ENCODE measurements at places on chromosomes 16 and 17. TPM values are rescaled to one million over a fixed set of nuclear protein-coding genes. Genes with fewer than 3 reads are reported as not detected.

- peaks cover 34% of the 10 kb centered on the region for H3K36me3 ChIP-seq
- H3K4me1 ChIP-seq = peaks cover 27% of the 10 kb centered on the region
- no peaks in the 10 kb centered on the region for H3K27me3 ChIP-seq
- DNase-seq = no peak
- H3K27ac ChIP-seq = no peak overlapping the region
- H3K4me3 ChIP-seq = no peak overlapping the region
These were observed 1.7 kb downstream of the NRN1L start for GRCh38 chr16:67886387-67886786.

DNA sequence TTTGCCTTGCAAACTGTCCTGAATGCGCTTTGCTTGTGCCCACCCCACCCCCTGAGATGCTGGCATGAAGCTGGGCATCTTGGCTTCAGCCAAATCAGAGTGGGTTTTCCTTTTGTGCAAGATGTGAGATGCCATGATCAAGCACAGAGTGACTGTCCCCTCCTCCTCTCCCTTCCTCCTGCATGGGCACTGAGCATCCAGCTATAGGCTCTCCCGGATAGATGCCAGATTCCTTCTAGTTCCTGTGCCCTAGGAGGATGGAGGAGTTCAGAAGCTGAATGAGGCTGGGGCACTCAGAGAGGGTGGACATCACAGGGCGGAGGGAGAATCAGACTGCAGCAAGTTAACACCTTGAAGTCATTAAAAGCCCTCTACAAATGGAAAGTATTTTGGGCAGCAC, 384.1 kb upstream of the CCL2 start:
- no peaks in the 10 kb centered on the region for H3K36me3 ChIP-seq
- H3K27me3 ChIP-seq = no peaks in the 10 kb centered on the region
- no peak overlapping the region for H3K27ac ChIP-seq

DNA sequence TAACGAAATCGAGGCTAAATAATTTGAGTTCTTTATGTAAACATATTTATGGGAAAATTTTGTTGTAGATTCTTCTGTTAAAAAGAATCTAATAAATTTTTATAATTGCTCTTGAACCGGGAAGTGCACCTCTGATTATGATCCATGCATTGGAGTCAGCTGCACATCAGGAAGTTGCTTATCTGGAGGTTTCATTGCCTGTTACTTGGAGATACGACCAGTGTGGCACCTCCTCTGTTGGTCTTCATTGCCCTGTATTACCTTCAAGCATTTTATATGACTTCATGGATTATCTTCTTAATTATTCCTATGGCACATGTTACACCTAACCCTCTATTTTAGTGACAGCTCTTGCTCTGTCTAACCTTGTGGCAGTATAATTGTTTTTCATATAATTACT, 312.6 kb upstream of the TBX2 start:
- no peak for DNase-seq
- peaks cover 7% of the 10 kb centered on the region for H3K4me1 ChIP-seq
- no peaks in the 10 kb centered on the region for H3K27me3 ChIP-seq
- H3K27ac ChIP-seq = no peak overlapping the region

DNA sequence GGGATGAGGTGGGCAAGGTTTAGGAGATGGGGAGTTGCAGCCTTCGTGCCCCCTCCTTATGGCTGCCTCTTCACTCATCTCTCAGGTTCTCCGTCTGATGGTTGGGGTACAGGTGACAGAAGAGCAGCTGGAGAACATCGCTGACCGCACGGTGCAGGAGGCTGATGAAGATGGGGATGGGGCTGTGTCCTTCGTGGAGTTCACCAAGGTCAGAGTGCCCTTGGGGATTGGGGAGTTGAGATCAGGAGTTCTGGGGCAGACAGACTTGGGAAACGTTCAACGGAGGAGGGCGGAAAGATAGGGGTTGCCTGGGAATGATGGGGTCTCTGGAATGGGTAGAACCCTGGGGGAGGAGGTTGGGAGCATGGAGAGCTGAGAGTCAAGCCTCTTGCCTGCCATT, 2.3 kb downstream of the CHP2 start:
- DNase-seq = no peak
- no peaks in the 10 kb centered on the region for H3K36me3 ChIP-seq
- H3K27me3 ChIP-seq = peaks cover 26% of the 10 kb centered on the region
- H3K4me1 ChIP-seq = peaks cover 8% of the 10 kb centered on the region
- no peak overlapping the region for H3K27ac ChIP-seq

KRTAP3-1 gene
- not detected for polyA plus RNA-seq

- H3K27ac ChIP-seq = no peak overlapping the region
- H3K4me3 ChIP-seq = no peak overlapping the region
- DNase-seq = no peak
- no peaks in the 10 kb centered on the region for H3K27me3 ChIP-seq
- H3K4me1 ChIP-seq = no peaks in the 10 kb centered on the region
These were observed 37.8 kb downstream of the CYB5D2 start for GRCh38 chr17:4180791-4181190.

NTN1 gene
- polyA plus RNA-seq = 0.84 TPM

C1QBP gene
- 140 TPM for polyA plus RNA-seq

- H3K27ac ChIP-seq = no peak overlapping the region
- H3K4me1 ChIP-seq = no peaks in the 10 kb centered on the region
These were observed 220.2 kb upstream of the TBX2 start for GRCh38 chr17:61179380-61179806.

CCL3 gene
- 3.8 TPM for polyA plus RNA-seq

KRTAP3-2 gene
- polyA plus RNA-seq = not detected

SAMD14 gene
- polyA plus RNA-seq = 11.0 TPM

- H3K4me3 ChIP-seq = no peak overlapping the region
- no peak for DNase-seq
- H3K36me3 ChIP-seq = peaks cover 76% of the 10 kb centered on the region
- no peak overlapping the region for H3K27ac ChIP-seq
These were observed 71.7 kb downstream of the ARHGAP17 start for GRCh38 chr16:24943471-24943870.

TPSD1 gene
- polyA plus RNA-seq = 0.24 TPM

CMIP gene
- polyA plus RNA-seq = 10.9 TPM

GRCh38 chr17:32264823-32265191, 825 bp upstream of the RHBDL3 start:
- H3K4me1 ChIP-seq = peaks cover 7% of the 10 kb centered on the region
- H3K36me3 ChIP-seq = no peaks in the 10 kb centered on the region
- no peak overlapping the region for H3K4me3 ChIP-seq
- no peaks in the 10 kb centered on the region for H3K27me3 ChIP-seq
- DNase-seq = no peak

SRL gene
- 0.46 TPM for polyA plus RNA-seq

GRCh38 chr16:25064937-25065336, 46.6 kb upstream of the LCMT1 start:
- H3K27ac ChIP-seq = peak overlapping the region; percentile 68
- peaks cover 30% of the 10 kb centered on the region for H3K4me1 ChIP-seq
- no peaks in the 10 kb centered on the region for H3K27me3 ChIP-seq
- peak; percentile 76 for DNase-seq
- no peak overlapping the region for H3K4me3 ChIP-seq
- H3K36me3 ChIP-seq = no peaks in the 10 kb centered on the region

GRCh38 chr16:86579268-86580062, 1.1 kb downstream of the FOXL1 start:
- H3K27ac ChIP-seq = peak overlapping the region; percentile 70
- no peaks in the 10 kb centered on the region for H3K4me1 ChIP-seq
- no peak for DNase-seq
- peaks cover 56% of the 10 kb centered on the region for H3K27me3 ChIP-seq
- no peaks in the 10 kb centered on the region for H3K36me3 ChIP-seq

DNA sequence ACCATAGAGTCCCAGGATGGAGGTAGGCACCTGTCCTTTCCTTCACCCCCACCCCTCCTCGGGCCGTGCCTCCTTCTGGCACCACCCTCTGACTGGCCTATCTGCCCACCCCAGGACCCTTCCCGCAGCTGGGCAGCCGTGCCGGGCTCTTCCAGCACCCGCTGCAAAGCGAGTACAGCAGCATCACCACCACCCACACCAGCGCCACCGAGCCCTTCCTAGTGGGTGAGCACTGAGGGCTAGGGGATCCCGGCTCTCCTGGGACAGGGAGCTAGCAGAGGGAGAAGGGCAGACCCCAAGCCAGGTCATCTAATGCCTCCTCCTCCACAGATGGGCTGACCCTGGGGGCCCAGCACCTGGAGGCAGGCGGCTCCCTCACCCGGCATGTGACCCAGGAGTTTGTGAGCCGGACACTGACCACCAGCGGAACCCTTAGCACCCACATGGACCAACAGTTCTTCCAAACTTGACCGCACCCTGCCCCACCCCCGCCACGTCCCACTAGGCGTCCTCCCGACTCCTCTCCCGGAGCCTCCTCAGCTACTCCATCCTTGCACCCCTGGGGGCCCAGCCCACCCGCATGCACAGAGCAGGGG, 7.8 kb downstream of the GALK1 start:
- H3K27me3 ChIP-seq = no peaks in the 10 kb centered on the region
- peaks cover 8% of the 10 kb centered on the region for H3K36me3 ChIP-seq
- H3K4me1 ChIP-seq = peaks cover 10% of the 10 kb centered on the region
- H3K27ac ChIP-seq = no peak overlapping the region

- H3K4me3 ChIP-seq = peak overlapping the region; percentile 40
- no peaks in the 10 kb centered on the region for H3K27me3 ChIP-seq
- H3K27ac ChIP-seq = no peak overlapping the region
These were observed 4.8 kb downstream of the MT1A start for GRCh38 chr16:56643080-56643778.

GRCh38 chr17:74045608-74046280, 157.7 kb upstream of the RPL38 start:
- DNase-seq = no peak
- H3K36me3 ChIP-seq = no peaks in the 10 kb centered on the region
- H3K27ac ChIP-seq = no peak overlapping the region
- H3K4me1 ChIP-seq = no peaks in the 10 kb centered on the region
- H3K4me3 ChIP-seq = no peak overlapping the region

DNA sequence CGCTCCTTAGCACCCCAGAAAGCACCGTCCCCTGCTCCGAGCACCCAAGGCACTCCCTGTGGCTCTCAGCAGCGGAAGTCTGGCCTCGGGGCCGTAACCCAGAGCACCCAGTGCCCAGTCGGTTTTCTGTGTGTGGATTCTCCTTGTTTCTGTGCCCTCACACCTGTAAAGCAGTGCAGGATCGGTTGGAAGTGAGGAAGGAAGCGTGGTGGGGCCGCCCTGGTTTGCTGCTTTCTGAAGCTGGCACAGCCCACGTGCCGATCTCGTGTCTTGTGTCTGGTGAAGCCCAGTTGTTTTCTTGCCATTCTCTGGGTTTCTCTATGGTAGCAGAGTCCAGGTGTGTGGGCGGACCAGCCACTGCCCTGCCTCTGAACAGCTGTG, 3.7 kb downstream of the ACSF3 start:
- peaks cover 17% of the 10 kb centered on the region for H3K36me3 ChIP-seq
- H3K27ac ChIP-seq = no peak overlapping the region
- no peaks in the 10 kb centered on the region for H3K27me3 ChIP-seq
- peaks cover 17% of the 10 kb centered on the region for H3K4me1 ChIP-seq
- no peak overlapping the region for H3K4me3 ChIP-seq

DNA sequence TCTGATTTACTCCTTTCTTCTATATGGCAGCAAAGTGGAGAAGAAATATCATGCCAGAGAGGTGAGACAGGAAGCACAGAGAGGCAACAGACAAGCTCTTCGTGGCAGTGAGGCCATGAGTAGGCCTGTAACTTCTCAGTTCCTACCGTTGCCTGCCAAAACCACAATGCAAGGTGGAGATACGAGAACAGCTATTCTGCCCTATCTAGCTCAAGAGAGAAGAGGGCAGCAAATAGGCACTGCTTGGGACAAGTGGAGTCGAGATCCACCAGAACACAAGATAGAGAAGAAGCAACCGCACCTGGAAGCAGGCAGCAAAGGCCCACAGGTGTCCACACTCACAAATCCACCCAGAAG, 24.8 kb downstream of the RANBP10 start:
- no peaks in the 10 kb centered on the region for H3K27me3 ChIP-seq
- DNase-seq = no peak
- H3K36me3 ChIP-seq = no peaks in the 10 kb centered on the region
- peaks cover 18% of the 10 kb centered on the region for H3K4me1 ChIP-seq
- no peak overlapping the region for H3K4me3 ChIP-seq

KRT15 gene
- polyA plus RNA-seq = not detected

PABPN1L gene
- 1.1 TPM for polyA plus RNA-seq

DNA sequence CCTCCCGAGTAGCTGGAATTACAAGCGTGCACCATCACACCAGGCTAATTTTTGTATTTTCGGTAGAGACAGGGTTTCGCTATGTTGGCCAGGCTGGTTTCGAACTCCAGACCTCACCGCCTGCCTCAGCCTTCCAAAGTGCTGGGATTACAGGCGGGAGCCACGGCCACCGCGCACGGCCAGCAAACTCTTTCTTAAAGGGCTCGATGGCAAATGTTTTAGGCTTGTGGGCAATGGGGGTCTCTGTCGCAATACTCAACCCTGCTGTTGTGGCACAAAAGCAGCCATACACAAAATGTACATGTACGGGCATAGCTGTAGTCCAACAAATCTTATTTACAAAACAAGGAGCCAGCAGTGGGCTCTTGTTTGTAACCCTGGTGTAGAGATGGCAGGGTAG, 18.4 kb downstream of the PARN start:
- peaks cover 73% of the 10 kb centered on the region for H3K36me3 ChIP-seq
- no peak overlapping the region for H3K27ac ChIP-seq
- H3K27me3 ChIP-seq = no peaks in the 10 kb centered on the region
- H3K4me1 ChIP-seq = no peaks in the 10 kb centered on the region
- DNase-seq = no peak
- H3K4me3 ChIP-seq = no peak overlapping the region

DNA sequence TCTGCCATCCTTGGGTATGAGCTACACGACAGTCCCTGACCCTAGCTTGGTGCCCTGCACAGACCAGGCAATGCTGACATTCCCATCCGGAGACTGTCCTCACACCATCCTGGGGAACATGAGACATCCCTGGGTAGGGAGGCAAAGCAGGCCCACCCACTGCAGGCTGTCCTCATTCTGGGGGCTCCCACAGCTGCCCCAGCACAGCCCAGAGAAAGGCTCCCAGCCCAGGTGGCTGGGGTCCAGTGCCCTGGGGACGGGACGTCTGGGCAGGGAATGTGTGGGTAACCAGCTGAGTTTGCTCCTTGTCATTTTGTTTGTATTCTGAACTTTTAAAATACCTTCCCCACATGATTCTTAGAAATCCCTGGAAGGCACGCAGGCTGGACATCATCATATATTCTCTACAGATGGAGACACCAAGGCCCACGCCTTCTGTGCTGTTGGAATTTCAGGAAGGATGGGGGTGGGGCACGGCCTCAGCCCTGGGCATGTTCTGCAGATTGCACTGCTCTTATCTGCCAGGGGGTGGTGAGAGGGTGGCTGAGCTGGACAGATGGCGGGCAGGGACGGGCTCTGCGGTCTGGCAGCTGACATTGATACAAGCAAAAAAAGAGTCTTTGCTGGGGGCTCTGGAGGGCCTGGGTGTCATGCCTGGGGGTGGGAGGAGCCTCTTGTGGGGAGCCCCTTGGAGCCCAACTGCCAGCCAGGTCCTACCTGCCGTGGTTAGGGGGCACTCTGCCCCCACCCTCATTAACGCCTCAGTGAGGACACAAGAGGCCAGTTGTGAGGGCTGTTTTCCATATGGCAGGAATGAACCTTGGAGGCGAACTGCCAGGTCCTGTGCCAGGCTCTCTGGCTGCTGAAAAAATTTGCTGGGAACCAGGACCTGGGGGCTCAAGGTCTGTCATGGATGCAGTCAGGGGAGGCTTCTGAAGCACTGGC, 28.4 kb downstream of the LRRC75A start:
- peak overlapping the region; percentile 60 for H3K27ac ChIP-seq
- H3K27me3 ChIP-seq = no peaks in the 10 kb centered on the region
- no peaks in the 10 kb centered on the region for H3K36me3 ChIP-seq
- no peak overlapping the region for H3K4me3 ChIP-seq
- peaks cover 22% of the 10 kb centered on the region for H3K4me1 ChIP-seq

CCDC144A gene
- polyA plus RNA-seq = 0.26 TPM

GRCh38 chr17:55121268-55121667, 143.5 kb upstream of the HLF start:
- no peak overlapping the region for H3K4me3 ChIP-seq
- H3K36me3 ChIP-seq = no peaks in the 10 kb centered on the region
- H3K4me1 ChIP-seq = no peaks in the 10 kb centered on the region
- no peak for DNase-seq

GRCh38 chr16:54937671-54938211, 7.1 kb downstream of the IRX5 start:
- H3K36me3 ChIP-seq = no peaks in the 10 kb centered on the region
- no peak overlapping the region for H3K4me3 ChIP-seq
- no peak for DNase-seq

KRT12 gene
- not detected for polyA plus RNA-seq
